Type B pancreatic cell (in vitro differentiated cells): ENCODE measurements at places on chromosomes 3 and 15.

GRCh38 chr15:70120958-70121623, 23.4 kb upstream of the TLE3 start:
- peaks cover 10% of the 10 kb centered on the region for H3K4me1 ChIP-seq
- no peak overlapping the region for H3K27ac ChIP-seq
- peaks cover 39% of the 10 kb centered on the region for H3K27me3 ChIP-seq

GRCh38 chr15:69424748-69425413, 10.7 kb downstream of the KIF23 start:
- H3K27ac ChIP-seq = no peak overlapping the region
- H3K36me3 ChIP-seq = peaks cover 24% of the 10 kb centered on the region
- no peaks in the 10 kb centered on the region for H3K27me3 ChIP-seq
- H3K4me3 ChIP-seq = no peak overlapping the region

- no peak for DNase-seq
- peak overlapping the region; percentile 88 for H3K4me3 ChIP-seq
- H3K27me3 ChIP-seq = peaks cover 99% of the 10 kb centered on the region
- H3K4me1 ChIP-seq = peaks cover 28% of the 10 kb centered on the region
Observed at GRCh38 chr3:147404800-147405230, 1.5 kb downstream of the ZIC4 start.

DNA sequence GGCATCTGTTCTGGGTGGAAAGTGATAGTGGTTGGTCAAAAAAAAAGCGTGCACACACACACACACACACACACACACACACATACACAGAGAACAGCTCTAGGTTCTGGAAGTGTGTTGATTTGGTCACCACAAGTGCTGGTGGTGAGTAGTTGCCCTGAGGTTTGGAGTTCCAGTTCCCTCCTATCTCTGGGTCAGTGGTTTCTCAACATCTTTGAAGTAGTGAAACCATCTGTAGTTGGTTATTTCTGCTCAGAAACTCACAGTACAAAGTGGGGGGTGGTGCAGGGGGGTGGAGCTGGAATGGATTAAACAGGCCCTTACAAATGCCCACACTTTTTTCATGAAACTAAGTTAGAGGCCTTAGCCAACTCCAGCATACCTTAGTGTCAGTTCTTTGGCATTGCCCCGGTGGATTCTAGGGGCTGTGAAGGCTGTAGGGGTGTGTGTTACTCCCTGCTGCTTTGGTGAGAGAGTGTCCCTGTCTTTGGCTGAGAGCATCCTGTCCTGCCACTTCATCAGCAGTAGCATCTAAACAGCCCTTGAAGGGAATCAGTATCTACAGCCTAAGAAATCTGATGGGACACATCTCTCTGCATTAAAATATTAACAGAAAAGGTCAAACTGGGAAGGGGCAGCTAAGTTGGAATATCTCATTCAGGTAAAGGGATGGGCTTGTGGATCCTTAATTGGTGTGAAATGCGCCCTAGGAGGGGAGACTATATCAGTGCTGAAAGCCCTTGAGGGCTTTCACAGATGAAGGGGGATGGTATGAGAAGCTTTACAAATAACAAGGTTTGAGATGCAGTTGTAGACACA, 20.6 kb downstream of the SMAD3 start:
- peaks cover 75% of the 10 kb centered on the region for H3K4me1 ChIP-seq
- no peak for DNase-seq
- H3K27me3 ChIP-seq = no peaks in the 10 kb centered on the region
- peak overlapping the region; percentile 63 for H3K27ac ChIP-seq
- H3K36me3 ChIP-seq = peaks cover 31% of the 10 kb centered on the region

DNA sequence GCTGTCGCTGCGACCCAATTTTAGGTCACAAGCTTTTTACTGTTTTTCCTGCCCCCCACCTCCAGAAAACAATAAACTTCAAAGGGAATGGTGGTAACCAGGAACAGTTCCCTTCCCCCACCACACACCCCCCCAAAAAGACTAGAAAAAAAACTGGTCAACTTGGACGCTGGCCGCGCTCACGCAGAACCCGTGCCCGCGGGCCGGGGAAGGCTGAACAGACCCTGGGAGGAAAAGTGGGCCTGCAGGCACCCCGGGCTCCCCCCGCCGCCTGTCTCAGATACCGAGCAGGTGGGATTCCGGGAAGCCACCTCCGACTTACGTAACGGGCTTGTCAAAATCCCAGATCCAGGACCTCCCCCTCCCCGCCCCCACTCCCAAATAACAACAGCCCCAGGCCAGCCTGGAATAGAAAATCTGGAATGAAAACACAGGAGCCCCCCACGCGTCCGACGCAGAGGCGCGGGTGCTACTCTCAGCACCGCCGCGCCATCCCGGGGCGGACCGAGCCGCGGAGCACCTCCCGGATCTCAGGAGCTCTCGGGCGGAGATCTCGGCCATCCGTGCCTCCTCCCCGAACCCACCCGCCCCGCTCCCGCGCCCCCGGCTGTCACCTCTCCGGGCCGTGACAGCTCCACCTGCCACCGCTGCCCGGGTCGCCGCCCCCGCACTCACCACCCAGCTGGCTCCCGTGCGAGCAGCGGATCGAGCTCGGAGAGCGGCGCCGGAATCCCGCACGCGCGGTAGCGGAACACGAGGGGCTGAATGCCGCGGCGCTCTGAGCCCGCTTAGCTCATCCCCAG, 557 bp downstream of the DENND4A start:
- no peaks in the 10 kb centered on the region for H3K36me3 ChIP-seq
- H3K4me3 ChIP-seq = peak overlapping the region; percentile 98
- no peak for DNase-seq
- peak overlapping the region; percentile 100 for H3K27ac ChIP-seq
- peaks cover 19% of the 10 kb centered on the region for H3K4me1 ChIP-seq
- no peaks in the 10 kb centered on the region for H3K27me3 ChIP-seq

GRCh38 chr3:127038466-127038865, 55.6 kb downstream of the PLXNA1 start:
- no peaks in the 10 kb centered on the region for H3K36me3 ChIP-seq
- H3K4me3 ChIP-seq = no peak overlapping the region
- H3K27me3 ChIP-seq = peaks cover 4% of the 10 kb centered on the region
- no peak overlapping the region for H3K27ac ChIP-seq

DNA sequence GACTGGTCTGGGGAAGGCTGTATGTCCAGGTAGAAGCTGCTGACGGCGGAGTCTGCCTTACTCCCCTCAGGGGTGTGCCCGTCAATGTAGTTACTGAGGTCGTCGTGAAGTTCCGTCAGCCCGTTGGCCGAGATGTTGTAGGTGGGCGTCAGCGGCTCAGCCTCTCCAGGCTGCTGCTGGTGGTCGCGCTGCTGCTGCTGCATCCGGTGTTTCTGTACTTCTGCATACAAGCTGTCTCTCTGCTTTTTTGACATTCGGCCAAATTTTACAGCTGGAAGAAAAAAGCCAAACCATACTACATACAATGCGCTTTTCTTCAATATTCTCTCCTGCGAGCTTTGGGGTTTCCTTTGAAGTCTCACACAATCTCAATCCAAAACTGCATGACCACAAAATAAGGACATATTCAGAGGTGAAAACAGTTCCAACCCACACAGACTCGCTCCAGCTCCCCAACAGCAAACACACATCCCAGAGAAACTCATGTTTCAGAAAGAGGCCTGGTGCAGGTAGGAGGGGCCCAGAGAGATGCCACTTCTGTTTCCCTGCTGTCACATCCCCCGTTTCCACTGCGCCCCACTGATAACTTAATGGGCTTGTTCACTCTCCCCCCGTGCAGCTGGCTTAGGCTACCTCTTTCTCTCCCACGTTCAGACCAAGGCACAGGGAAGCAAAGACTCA, 32.5 kb upstream of the ICE2 start:
- no peak overlapping the region for H3K4me3 ChIP-seq
- H3K27me3 ChIP-seq = no peaks in the 10 kb centered on the region
- no peak for DNase-seq
- peaks cover 3% of the 10 kb centered on the region for H3K4me1 ChIP-seq

GRCh38 chr3:13301286-13301987, 118.7 kb downstream of the NUP210 start:
- no peaks in the 10 kb centered on the region for H3K36me3 ChIP-seq
- peaks cover 20% of the 10 kb centered on the region for H3K4me1 ChIP-seq

DNA sequence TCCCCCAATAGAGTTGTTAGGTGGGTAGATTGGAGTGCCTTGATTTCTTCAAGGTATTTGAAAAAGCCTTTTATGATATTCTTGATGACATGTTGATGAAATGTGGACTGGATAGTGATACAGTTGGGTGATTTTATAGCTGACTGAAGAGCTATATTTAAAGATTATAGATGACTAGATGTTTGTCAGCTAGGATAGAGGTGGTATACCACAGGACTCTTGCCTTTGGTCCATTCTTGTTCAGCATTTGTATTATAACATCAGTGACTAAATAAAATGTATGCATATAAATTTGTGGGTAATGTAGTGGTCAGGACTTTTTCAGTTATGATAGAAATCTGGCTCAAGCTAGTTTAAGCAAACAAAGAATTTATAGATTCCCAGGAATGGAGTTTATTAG, 143.9 kb downstream of the ZNF609 start:
- no peak overlapping the region for H3K27ac ChIP-seq
- peaks cover 10% of the 10 kb centered on the region for H3K36me3 ChIP-seq
- peaks cover 26% of the 10 kb centered on the region for H3K4me1 ChIP-seq
- H3K4me3 ChIP-seq = no peak overlapping the region
- no peaks in the 10 kb centered on the region for H3K27me3 ChIP-seq
- no peak for DNase-seq

DNA sequence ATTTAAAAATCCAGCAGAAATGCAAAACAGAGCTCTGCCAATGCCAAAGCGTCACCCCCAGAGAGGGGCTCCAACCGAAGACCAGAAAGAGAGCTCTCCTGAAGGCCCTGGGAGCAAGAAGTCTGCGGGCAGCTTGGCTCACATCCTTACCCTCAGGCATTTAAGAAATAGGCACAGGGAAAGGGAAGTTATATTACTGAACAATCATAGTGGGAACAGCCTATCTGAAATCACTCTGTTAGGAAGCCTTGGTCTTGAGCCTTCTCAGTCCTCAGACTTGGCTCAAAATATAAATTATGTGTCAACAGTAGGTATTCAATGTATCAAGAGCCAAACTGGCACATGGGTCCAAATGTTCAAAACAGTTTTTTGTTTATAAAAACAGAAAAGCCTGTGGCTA, 10.3 kb upstream of the PPARG start:
- DNase-seq = no peak
- H3K4me3 ChIP-seq = no peak overlapping the region
- peaks cover 5% of the 10 kb centered on the region for H3K4me1 ChIP-seq
- H3K27ac ChIP-seq = no peak overlapping the region

DNA sequence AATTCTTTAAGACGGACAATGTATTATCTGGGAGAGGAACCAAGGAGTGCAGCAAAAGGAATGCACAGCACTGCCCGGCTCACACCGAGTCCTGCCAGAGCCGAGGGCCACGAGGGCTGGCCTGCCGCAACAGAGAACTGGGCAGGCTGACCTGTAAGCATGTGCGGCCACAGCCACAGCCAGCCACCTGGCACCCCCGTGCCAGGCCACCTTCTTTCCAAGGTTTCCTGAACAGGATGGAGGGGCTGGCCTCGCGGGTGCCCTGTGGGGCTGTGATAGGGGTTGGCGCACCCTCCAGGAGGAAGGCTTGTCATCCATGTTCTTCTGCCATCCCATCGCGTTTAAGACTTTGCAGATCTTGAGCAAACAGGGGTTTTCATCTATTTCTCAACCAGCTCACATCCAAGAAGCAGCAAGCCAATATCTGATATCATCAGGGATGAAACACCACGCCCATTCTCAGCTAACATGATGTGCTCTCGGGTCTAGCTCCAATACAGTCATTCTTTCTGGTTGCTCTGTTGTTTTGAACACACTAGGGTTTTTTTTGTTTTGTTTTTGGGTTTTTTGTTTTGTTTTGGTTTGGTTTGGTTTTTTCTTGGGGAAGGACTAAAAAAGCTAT, 10.2 kb downstream of the CA12 start:
- H3K27me3 ChIP-seq = peaks cover 19% of the 10 kb centered on the region
- no peak overlapping the region for H3K4me3 ChIP-seq
- no peak overlapping the region for H3K27ac ChIP-seq
- no peak for DNase-seq
- no peaks in the 10 kb centered on the region for H3K36me3 ChIP-seq
- peaks cover 27% of the 10 kb centered on the region for H3K4me1 ChIP-seq

GRCh38 chr15:39925112-39925842, 5.2 kb upstream of the GPR176 start:
- no peak for DNase-seq
- no peak overlapping the region for H3K4me3 ChIP-seq

DNA sequence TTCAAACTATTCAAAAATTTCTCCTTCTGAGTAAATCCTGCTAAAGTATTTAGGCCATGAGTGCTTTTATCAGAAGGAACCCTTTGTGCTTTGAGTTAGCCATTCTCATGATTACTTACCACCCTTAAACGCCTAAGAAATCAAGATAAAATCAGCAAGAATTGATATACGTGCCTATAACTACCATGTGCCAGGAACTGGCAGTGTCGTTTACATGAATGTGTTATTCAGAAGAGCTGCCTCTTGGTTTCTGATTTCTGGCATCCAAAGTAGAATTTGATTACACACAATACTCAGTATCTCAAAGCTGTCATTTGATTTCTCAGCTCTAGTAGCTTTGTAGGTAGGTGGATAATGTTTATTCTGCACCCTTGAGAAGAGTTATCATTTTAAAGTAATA, 351.3 kb upstream of the CCDC54 start:
- H3K27ac ChIP-seq = no peak overlapping the region
- no peaks in the 10 kb centered on the region for H3K36me3 ChIP-seq
- no peaks in the 10 kb centered on the region for H3K27me3 ChIP-seq

DNA sequence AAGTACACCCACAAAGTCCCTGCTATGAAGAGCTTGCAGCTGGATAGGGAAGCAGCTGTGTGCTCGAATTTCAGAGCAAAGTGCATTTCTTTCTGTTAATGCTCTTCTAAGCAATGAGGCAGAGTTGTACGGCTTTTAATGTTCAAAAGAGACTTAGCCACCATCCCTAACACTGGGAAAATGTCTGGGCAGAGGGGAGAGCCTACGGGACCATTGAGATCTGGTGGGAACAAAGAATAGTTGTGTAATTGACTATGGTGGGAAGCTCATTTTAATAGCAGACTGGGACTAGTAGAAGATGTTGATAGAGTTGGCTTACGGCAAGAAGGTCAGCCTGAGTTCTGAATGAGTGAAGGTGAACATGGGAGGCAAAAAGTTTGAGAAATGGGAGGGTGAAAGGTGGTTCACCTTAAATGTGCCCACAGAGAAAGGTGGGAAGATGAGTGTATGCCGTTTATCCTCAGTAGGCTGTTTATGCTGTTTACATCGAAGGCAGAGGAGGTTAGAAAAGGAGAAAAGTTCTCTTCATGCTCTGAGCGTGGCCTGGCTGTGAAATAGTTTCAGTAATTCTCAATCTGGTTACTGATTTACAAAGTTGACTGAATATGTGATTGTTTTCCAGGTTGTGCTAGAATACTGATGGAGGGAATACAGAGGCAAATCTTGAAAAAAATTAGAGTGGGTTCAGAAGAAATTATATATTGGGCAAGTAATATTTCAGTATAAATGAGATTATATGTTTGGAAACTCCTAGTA, 22.9 kb upstream of the UTS2B start:
- H3K4me3 ChIP-seq = no peak overlapping the region
- H3K36me3 ChIP-seq = peaks cover 6% of the 10 kb centered on the region
- H3K27me3 ChIP-seq = no peaks in the 10 kb centered on the region
- DNase-seq = no peak

DNA sequence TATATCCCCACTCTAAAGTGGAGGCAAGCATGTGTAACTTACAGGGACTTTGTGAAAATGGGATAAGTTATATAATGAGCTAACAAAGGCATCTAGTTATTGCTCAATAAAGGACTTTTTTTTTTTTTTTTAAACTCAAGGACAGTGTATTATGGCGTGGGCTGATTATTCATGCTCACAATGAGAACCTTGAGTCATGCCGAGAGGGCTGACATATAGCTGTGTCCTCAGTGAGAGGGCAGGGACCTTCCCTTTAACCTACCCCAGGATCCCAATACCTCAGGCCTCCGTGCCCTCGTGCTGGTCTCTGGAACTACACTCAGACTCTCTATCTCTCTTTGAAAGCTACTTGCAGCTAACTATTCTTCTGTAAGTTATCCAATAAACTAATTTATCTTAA, 319.9 kb upstream of the ICE2 start:
- no peaks in the 10 kb centered on the region for H3K36me3 ChIP-seq
- no peak for DNase-seq
- H3K27me3 ChIP-seq = peaks cover 17% of the 10 kb centered on the region
- peaks cover 11% of the 10 kb centered on the region for H3K4me1 ChIP-seq
